ENCODE measurements at places on chromosomes 5 and 9. TPM values are rescaled to one million over a fixed set of nuclear protein-coding genes. Genes with fewer than 3 reads are reported as not detected.
A peak's percentile ranks its signal among the peaks of the same experiment; 100 is the strongest.

- no peak for DNase-seq
Observed at GRCh38 chr5:31753700-31754357, 114.9 kb downstream of the PDZD2 start.

DNA sequence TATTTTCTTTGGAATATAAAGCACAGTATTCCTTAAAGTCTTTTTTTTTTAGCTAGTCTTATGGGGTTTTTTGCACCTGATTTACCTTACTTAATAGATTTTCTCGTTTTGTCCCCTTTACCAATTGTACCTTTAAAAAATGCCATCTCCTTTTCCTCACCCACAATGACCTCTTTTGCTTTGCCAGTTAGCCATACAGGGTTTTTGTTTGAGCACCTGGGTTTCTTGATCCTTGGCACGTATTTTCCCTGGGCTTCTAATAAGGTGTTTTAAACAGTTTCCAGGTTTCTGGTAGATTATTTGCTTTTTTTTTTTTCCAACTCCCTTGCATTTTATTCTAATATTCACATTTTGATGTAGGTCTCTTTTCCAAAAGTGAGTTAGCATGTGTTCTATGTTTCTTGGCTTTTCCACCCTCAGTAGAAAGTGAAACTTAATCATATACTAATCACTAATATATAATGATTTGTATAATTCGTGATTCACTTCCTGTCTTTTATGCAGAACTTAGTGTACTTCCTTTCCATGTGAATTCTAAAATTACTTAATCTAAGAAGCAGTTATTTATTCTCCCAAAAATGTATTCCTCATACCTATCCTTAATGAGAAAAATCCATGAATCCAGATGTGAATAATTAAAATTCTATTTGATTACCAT lies 673.9 kb upstream of the RGMB start:
- DNase-seq: no peak

- DNase-seq: no peak
Observed at GRCh38 chr5:72470826-72471225, 36.4 kb downstream of the ZNF366 start.

- DNase-seq: no peak
Observed at GRCh38 chr5:40428126-40428525, 251.6 kb upstream of the PTGER4 start.

DNA sequence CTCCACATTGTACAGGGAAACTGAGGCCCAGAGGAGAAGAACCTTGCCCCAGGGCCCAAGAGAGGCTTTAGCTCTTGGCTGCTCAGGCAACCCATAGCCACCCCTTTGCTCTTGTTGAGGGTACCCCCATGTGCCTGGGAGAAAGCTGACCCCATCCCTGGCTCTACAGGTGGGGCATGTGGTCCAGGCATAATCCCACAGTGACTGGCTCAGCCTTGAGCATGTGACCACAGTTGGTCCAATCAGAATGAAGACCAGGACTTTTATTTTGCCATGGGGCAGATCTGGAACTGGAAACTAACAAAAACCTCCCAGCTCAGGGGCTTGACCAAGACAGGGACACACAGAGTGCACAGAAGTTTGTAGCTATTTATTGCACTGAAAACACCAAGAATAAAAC lies 29.3 kb downstream of the SLC6A7 start:
- DNase-seq: no peak

- peak; percentile 46 for DNase-seq
Observed at GRCh38 chr5:131589510-131590348, 45.3 kb downstream of the RAPGEF6 start.

The SERINC5 gene
- total RNA-seq: 44.8 TPM

The GRM6 gene
- under 0.01 TPM for total RNA-seq

- no peak for DNase-seq
Observed at GRCh38 chr5:13354611-13355010, 589.9 kb downstream of the DNAH5 start.
